ENCODE measurements at places on chromosomes 12 and 14.

GRCh38 chr12:107903341-107904061 is 129.0 kb downstream of the ASCL4 start:
- DNase-seq: no peak

DNA sequence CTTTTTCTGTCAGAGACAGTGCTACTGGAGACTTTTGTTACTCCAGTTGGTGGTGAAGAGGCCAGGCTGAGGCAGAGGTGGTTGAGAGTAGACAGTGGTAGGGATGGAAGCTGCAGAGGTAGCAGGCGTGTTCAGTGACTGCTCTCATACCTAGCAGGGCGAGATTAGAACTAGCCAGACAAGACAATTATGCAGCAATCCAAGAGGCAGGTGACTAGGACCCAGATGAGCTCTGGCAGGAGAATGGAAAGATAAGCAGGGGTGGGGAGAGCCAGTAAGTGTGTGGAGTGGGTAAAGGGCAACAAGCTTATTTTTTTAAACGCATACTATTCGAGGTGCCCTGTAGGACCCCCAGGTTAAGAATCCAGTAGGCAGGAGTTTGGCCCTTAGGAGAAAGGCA is 4.8 kb downstream of the PPP1R36 start:
- DNase-seq: no peak

DNA sequence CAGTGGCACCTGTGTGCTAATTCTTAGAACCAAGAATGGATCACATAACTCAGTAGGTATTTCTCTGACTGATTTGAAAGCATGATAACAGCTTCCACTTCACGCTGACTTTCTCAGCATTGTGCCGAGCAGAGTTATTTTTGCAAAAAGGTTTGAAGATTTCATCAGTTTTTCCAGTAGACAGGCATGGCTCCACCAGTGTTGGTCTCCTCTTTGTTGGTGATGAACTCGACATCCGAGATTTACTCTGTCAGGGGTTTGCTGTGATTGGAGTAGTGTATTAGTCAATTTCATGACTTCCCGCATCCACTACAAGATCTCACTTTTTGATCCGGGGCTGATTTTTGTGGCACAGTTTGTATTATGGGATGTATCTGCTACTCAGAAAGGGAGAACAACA is 85.3 kb downstream of the PRKCH start:
- no peak for DNase-seq

DNA sequence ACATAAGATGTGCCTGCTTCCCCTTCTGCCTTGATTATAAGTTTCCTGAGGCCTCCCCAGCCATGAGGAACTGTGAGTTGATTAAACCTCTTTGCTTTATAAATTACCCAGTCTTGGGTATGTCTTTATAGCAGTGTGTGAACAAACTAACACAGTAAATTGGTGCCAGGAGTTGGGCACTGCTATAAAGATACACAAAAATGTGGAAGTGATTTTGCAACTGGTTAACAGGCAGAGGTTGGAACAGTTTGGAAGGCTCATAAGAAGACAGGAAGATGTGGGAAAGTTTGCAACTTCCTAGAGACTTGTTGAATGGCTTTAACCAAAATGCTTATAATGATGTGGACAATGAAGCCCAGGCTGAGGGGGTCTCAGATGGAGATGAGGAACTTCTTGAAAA is 264.1 kb downstream of the DACT1 start:
- no peak for DNase-seq

DNA sequence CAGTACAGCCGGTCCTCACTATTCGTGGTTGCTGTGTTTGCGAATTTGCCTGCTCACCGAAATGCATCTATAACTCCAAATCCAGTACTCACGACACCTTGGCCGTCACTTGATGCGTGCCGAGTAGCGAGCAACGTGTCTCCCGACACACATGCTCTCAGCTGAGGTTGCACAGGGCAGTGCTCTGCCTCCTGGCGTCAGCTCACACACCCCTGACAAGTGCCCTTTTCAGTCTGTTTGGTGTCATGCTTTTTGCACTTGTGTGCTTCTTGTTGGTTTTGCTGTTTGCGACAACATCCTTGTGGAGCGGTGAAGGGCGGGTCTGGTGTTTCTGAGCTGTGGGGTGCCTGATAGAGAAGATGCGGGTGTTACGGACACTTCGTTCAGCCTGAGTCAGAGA is 110.4 kb upstream of the RFLNA start:
- DNase-seq: no peak

DNA sequence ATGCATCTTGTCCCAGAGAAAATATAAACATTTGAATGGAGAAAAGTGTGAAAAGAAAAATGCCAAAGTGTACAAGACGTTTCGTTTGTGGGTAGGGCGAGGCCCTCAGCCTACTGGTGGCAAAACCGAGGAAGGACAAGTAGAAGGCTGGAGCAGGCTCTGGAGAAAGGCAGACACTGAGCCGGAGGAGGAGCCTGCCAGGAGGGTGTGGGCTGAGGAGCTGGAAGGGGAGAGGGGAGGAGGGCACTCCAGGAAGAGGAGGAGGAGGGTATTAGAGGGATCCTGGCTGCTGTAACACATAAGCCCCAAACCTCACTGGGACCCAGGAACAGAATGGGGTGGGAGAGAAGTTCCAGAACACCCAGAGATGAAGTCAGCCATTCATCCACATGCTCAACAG is 47.7 kb downstream of the CLMN start:
- DNase-seq: no peak

GRCh38 chr12:109800536-109800935 is 32.7 kb downstream of the TRPV4 start:
- DNase-seq: no peak

- no peak for DNase-seq
Observed at GRCh38 chr12:25852792-25853191, 105.7 kb upstream of the RASSF8 start.

GRCh38 chr14:54772451-54772881 is 130.2 kb downstream of the GCH1 start:
- no peak for DNase-seq

DNA sequence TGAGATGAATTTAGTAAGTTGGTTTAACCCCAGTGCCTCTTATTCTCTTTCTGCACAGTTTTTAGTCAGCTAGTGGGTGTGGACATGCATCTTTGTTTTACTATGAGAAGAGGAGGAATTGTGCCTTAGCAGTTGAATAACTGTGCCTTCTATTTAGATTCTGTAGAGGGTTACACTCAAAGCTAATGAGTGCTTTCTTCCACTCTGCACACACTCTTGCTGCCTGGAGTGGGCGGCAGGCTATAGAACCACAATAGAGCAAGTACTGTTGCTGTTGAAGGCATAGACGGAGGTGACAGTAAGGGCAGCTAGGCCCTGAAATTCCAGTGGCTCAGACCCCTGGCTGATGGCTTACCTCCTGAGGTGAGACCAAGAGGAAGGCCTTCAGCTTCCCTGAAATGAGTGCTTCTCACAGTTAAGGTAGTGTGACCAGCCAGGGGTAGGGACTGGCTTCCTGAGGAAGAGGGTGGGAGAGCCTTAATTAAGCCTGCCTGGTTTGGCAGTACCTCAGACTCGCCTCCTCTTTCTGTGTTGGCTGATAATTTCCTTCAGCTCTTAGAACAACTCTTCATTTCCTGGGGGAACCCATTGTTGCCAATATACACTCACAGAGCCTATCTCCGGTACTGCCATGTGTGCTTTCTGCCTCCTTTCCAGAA is 24.7 kb downstream of the SUSD6 start:
- no peak for DNase-seq

GRCh38 chr14:95686935-95687334 is 709 bp downstream of the TCL1B start:
- DNase-seq: no peak

DNA sequence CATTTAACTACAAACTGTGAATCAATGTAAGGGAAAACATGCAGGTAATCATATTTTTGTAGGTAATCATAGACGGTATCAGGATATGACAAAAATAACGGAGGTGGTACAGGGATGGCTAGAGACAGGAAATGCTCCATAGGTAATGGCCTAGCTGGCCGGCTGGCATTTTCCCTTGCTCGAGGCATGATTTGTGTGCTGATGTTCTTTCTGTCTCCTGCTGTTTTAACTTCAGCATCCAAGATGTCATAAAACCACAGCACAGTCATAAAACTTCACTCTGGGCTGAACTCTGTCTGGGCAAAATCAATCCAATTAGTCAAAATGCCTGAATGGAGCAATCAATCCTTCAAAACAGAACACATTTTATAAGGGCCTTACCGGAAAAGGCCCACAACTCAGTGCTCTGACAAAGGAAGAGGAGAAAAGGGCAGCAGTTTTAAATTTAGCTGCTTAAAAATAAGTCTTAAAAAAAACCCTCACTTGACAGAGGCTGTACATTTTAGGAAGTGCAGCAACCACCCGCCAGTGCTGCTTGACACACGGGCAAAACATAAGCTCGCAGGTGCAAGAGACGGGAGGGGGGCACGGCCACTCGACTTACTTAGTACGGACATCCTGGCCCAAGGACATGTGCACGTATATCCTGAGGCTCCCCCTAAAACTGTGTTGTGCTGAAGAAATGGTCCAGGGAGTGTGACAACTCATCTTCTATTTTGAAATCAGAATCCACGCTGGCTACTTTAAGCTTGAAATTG is 40.5 kb upstream of the GPR68 start:
- DNase-seq: peak; percentile 83

DNA sequence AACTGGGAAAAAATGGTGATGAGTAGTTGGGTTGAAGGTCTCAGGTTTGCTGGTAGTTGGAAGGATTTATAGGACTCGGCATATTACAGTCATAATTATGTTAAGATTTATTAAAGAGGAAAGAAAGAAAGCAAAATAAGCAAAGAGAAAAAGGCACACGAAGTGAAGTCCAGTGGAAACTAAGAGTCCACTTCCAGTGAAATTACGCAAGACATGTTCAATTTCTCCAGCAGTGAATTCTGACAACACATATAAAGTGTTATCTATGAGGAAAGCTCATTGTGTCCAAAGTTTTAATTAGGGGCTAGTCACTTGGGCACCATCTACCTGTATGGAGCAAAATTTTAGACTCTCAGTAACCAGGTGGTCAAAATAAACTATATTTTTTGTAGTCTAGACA is 143.3 kb downstream of the CEP128 start:
- no peak for DNase-seq

GRCh38 chr12:71865166-71865713 is 25.7 kb downstream of the TBC1D15 start:
- DNase-seq: no peak

DNA sequence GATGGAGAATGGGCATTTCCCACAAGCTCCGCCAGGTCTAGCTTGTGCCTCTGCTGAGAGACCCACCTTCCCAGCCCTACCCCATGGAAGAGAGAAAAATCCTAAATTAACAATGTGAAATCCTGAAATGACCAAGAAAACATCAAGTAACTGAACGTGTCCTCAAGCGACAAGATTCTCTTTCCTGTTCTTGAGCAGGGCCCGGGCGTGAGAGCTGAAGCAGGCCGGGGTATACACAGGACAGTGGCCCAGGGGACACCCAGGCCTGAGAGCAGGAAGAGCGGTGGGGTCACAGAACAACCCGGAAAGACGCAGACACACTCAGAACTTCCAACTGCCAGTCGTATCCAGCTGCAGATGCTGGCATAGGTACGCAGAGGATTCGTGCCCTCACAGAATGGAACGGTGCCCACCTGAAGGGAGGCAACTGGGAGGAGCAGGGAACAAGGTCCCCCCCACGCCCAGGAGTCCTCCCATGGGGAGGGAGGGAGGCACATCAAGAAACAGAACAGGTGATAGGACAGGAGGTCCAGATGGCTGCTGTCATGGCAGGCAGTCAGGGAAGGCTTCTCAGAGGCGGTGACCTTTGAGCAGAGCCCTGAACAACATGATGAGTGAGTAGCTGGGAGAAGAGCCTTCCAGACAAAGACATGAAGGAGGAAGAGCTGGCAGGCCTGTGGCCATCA is 9.1 kb downstream of the RIMBP2 start:
- no peak for DNase-seq

DNA sequence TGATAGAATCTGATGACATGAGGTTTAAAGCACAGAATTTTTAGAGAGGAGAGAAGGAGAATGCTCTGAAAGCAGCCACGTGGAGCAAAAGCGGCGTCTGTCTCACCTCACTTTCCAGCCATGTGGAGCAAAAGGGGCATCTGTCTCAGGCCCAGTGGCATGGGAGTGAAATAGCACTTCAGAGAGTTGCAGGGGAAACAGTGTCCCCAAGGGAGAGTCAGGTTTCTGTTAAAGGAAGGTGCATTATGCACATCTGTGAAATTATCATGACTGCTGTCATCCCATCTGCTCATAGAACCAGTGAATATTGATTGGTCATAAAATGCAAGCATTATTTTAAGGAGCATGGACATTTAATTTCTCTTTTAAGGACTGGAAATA is 124.0 kb downstream of the BICD1 start:
- peak; percentile 77 for DNase-seq

- DNase-seq: peak; percentile 65
Observed at GRCh38 chr12:32272465-32272864, 126.9 kb upstream of the FGD4 start.

- DNase-seq: peak; percentile 78
Observed at GRCh38 chr14:91354979-91355685, 62.5 kb downstream of the CCDC88C start.

DNA sequence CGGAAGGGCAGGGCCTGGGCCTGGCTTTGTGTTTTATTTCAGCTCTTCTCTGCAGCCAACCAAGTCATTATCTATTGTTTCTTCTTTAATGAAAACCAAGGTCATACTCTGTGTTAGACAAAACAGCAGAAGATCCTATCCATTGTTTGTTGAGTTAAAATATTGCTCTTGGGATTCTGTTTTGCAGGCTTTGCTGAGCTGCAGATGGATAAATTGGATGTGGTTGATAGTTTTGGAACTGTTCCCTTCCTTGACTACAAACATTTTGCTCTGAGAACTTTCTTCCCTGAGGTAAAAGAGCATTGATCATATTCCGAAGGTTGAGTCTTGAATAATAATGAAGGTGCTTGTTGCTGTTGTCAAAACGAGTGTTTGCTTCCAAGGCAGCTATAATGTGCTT is 106.6 kb downstream of the PLXNC1 start:
- no peak for DNase-seq

GRCh38 chr12:42255866-42256261 is 17.8 kb upstream of the YAF2 start:
- no peak for DNase-seq

GRCh38 chr12:31325524-31325875 is 450 bp downstream of the SINHCAF start:
- DNase-seq: no peak

GRCh38 chr12:12720052-12720451 is 2.9 kb downstream of the CDKN1B start:
- no peak for DNase-seq

DNA sequence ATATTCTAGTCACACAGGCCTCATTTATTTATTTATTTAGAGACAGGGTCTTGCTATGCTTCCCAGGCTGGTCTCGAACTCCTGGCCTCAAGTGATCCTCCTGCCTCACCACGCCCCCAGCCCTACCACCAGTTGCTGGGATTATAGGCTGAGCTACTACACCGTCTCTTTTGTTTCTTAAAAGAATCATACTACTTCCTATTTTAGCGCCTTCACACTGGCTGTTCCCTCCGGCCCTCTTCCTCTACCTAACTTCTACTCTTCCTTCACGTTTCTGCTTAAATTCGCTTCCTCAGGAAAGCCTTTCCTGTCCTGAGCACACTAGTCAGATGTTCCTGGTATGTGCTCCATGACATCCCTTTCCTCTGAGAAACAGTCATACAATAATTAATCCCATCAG is 6.4 kb upstream of the MRPL42 start:
- DNase-seq: no peak
